ENCODE measurements at places on chromosomes 5 and 9.
A peak's percentile ranks its signal among the peaks of the same experiment; 100 is the strongest.

DNA sequence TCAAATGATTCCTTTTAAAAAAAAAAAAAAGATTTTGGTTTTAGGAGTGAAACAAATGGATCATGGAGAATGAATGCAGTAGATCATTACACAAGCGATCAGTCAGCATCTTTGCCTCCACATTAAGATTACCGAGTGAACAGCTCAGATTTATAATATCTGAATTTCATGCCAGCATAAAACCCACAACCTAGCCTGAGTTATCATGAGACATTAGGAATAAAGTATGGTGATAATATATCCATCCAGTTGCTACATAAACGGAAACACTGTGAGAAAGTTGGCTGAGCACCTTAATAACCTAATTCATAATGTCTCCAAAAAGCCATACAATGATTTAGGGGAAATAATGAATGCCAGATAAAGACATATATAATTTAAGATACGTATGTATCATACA lies 553.1 kb upstream of the TUSC1 start:
- no peak for DNase-seq

DNA sequence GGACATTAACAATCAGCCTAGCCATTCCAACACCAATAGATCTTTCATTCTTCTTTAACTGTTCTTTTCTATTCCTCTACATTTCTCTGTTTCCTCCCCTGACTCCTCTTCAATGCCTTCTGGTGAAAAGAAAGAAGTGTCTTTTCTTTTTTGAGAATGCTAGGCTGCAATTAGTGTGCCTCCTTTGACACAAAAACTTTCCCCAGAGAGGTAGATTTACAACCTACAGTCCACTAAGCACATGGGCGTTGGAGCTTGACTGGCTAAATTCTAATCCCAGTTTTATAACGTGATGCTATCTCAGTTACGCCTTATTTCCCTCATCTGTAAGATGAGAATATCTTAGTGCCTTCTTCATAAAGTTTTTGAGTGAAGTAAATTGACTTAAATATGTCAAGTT lies 16.9 kb upstream of the ANKRD55 start:
- no peak for DNase-seq

GRCh38 chr5:29382780-29383179 lies 1810.7 kb upstream of the CDH6 start:
- DNase-seq, result no peak

GRCh38 chr9:88973281-88974045 lies 17.8 kb upstream of the S1PR3 start:
- no peak for DNase-seq

GRCh38 chr9:115756736-115757135 lies 396.9 kb upstream of the PAPPA start:
- DNase-seq, result no peak

DNA sequence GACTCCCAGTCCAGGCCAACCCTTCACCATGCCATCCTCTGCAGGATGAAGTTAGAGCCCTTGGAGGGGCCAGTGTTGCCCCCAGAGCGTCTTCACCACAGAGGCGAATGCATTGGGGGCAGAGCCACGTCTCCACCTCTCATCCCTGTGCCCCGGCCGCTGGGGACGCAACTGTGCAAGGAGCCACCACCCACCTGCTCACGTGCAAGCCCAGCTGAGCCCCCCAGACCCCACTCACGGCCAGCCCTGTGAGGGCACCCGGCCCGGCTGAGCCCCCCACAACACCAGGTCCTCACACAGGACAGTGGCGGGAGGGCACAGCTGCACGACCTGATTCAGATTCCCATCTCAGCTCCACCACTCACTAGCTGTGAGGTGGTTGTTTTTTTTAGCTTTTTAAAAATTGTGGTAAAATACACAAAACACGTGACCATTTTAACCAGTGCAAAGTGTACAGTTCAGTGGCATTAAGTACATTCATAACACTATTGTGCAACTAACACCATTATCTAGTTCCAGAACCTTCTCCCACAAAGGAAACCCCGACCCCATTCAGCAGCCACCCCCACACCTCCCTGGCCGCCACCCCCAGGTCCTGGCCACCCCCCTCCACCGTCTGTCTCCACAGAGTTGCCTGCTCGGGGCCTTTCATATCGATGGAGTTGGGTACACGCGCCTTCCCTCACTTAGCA lies 33.5 kb upstream of the UBAC1 start:
- DNase-seq, result no peak

DNA sequence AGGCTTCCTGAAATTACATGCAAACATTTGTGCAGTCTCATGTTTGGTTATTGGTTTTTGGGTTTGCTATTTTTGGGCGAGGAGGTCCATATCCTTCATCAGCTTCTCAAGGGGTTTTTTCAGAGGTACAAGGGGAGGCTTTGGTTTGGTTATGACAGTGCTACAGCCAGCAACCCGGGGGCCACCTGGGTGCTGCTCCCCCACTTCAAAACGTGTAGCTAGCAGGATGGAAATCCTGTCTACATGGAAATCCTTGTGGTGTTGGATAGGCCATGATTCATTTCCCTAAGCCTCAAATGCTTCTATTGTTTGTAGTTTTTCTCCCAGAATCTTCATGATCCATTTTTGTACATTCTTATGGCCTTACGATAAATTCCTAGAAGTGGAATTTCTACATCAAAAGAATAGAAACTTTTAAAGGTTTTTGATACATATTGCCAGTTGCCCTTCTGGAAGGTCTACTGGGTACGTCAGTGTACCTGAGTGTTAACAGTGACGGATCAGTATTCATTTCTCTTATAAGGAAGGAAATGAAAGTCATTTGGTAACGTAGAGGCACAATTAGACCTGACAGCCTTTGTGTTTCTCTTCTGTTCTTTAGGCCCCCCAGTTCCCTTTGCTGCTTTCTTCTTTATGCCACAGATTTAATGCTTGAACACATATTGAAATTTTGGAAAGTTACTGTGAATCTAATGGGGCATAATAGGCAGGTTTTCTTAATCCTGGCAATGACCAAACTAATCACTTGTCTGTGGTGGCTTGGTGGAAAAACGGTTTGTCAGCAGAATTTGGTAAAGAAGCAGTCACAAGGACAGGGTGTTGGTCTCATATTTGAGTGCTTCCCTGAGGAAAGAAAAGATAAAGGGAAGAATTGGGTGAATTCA lies 69.7 kb upstream of the ABL1 start:
- no peak for DNase-seq

DNA sequence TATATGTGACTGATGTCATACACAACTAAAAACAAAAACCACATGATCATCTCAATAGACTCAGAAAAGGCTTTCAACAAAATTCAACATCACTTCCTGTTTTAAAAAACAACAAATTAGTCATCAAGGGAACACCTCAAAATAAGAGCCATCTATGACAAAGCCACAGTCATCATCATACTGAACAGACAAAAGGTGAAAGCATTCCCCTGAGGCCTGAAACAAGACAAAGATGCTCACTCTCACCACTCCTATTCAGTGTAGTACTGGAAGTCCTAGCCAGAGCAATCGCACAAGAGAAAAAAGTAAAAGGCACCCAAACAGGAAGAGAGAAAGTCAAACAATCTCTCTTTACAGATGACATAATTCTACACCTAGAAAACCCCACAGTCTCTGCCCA lies 893.5 kb upstream of the EDIL3 start:
- DNase-seq, result no peak

- DNase-seq, result peak; percentile 41
These were observed 130.3 kb downstream of the PAX5 start for GRCh38 chr9:36903541-36904435.

DNA sequence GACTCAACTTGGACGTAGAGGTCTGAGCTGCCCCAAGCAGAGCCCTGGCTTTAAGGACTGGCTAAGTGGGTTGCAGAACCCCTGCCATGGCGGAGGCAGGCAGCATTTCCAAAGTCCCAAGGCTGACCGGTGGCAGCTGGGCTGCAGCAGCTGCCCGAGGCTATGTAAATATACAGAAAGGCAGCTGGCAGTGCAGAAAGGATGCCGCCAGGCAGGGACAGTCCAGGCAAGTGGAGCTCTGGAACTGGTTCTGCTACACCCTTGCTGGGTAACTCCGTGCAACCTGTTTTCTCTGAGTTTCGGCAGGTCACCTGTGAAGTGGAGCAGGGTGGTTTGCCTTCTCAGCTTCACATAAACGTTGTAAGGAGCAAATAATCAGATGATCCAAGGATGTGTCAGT lies 46.0 kb downstream of the SHB start:
- DNase-seq, result no peak

- no peak for DNase-seq
These were observed 109.1 kb downstream of the NSG2 start for GRCh38 chr5:174154559-174154958.

GRCh38 chr5:134098690-134099089 lies 15.8 kb upstream of the TCF7 start:
- no peak for DNase-seq

GRCh38 chr9:105842023-105842644 lies 147.8 kb downstream of the TMEM38B start:
- DNase-seq, result no peak

- DNase-seq, result no peak
These were observed 394.0 kb downstream of the CETN3 start for GRCh38 chr5:90015584-90016018.

GRCh38 chr9:24552526-24553182 lies 7.0 kb upstream of the IZUMO3 start:
- DNase-seq, result no peak

- DNase-seq, result no peak
These were observed 94.0 kb downstream of the PHF2 start for GRCh38 chr9:93670208-93671019.

DNA sequence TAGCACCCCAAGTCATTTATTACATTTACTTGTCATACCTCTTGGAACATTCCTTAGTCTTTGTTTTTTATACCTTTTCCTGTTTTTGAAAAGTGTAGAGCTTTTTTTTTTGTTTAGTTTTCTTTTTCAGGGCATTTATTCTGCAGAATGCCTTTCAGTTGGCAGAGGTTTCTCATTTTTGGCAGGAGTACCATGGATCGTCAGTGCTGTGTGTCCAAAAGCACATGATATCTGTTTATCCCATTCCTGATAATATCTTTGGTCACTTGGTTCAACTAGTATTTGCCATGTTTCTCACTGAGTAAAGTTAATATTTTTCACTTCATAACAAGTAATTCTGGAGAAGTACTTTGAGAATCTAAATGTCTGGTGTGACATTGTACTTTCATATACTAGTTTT lies 10.7 kb downstream of the OGN start:
- DNase-seq, result no peak

GRCh38 chr5:166991601-166992000 lies 1299.8 kb upstream of the WWC1 start:
- no peak for DNase-seq

DNA sequence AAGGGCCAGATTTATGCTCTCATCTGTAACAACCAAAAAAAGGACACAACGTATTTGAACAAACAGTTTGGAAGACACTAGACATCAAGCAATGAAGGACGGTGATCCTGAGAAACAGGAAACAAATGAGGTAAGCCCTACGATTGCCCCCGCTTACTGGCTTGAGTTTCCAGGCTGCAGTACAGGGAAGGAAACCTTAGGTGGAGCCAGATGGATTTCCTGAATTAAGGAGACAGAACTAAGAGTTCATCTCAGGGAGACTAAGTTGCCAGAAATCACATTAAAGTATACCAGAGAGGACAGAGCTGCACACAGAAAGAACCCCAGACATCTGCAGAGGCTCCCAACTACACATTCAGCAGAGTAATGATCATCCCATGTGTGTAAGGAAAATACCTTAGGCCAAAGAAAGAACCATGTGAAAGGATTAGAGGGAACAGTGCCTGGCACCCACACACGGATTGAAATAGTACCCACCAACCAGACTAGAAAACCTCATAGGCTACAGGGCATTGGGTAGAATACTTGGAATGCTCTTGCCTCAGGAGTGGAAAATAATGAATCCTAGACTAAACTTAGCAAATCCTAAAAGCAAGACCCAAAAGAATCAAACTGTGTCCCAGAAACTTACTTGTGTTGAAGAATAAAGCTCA lies 99.3 kb upstream of the NIPBL start:
- no peak for DNase-seq

GRCh38 chr5:127876384-127876783 lies 173.2 kb downstream of the CCDC192 start:
- no peak for DNase-seq

- no peak for DNase-seq
These were observed 187.7 kb downstream of the TLE4 start for GRCh38 chr9:79759460-79759859.

DNA sequence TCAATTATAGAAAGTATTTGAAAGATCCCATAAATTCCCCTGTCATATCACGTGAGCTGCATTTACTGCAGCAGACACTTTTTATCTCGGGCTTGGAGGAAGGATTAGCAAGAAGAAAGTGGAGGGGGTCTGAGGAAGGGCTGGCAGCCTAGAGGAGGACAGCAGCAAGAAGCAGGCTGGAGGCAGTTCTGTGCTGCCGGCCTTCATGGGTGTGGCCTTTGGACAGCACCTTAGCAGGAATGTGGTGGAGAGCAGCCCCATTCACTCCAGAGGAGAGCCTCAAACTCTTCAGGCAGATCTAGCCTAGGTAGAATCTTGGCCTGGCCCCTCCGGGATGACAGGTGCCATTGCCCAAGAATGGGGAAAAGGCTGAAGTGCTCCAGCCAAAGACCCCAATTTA lies 89.8 kb upstream of the GABRP start:
- no peak for DNase-seq

GRCh38 chr9:116608064-116608463 lies 79.0 kb upstream of the TRIM32 start:
- no peak for DNase-seq

GRCh38 chr5:26868504-26868903 lies 169.9 kb downstream of the CDH9 start:
- DNase-seq, result no peak

DNA sequence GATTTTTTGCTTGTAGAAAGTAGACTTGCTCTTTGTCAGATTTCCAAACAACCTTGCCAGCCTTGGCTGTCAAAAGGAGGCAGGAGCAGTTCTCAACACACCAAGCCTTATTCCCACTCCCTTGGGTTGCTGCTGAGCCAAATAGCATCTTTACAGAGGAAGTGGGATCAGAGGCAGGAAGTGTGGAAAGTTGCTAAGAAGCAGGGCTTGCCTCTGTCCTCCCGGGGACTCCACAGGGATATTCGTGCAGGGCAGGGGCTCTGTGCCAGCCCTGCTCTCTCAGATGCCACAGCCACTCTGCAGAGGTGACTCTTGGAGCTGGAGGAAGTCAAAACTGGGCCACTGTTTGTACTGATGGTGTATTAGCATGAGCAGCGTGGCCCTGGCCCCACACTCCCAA lies 24.3 kb downstream of the PTPDC1 start:
- DNase-seq, result no peak

- no peak for DNase-seq
These were observed 6.6 kb upstream of the XPA start for GRCh38 chr9:97703437-97704344.

GRCh38 chr5:173925449-173926071 lies 37.4 kb downstream of the CPEB4 start:
- no peak for DNase-seq

GRCh38 chr5:10502578-10502977 lies 60.9 kb downstream of the ROPN1L start:
- DNase-seq, result no peak

DNA sequence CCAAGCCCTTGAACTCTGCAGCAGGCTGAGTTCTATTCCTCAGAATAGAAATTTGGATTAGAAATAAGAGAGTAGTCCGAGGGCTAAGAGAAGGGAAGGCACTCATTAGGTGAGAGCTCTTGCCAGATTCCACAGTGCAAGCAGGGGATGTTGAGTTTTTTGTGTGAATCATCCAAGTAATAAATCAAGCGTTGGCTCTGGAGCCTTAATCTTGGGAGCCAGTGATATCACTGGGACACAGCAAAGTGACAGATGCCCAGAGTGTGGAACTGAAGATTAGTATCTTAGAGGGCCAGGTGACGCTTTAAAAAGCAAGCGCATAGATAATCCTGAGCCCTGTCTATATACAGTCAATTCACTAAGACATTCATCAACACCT lies 60.3 kb downstream of the FOXD1 start:
- DNase-seq, result no peak
